ENCODE measurements at places on chromosomes 13 and 19.

DNA sequence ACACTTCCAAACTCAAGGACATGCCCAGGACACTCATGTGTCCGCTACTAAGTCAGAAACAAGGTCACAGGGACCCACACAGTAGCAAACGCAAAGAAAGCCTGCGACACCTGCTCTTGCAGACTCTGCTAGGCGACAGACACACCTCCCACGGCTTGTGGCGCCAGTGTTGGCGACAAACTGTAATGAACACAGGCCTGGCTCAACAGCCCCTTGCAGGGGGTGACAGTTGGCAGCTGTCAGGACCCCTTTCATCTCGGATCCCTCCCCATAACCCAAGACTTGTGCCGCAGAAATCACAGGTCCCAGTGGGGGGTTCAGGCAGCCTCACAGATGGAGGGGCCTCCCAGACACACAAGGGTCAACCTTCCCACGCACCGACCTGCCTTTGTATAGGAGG is 364 bp downstream of the CKM start:
- DNase-seq: no peak

GRCh38 chr19:44609219-44609618 is 4.1 kb upstream of the IGSF23 start:
- DNase-seq: no peak

GRCh38 chr13:27354379-27354778 is 70.0 kb upstream of the GTF3A start:
- DNase-seq: peak; percentile 44

DNA sequence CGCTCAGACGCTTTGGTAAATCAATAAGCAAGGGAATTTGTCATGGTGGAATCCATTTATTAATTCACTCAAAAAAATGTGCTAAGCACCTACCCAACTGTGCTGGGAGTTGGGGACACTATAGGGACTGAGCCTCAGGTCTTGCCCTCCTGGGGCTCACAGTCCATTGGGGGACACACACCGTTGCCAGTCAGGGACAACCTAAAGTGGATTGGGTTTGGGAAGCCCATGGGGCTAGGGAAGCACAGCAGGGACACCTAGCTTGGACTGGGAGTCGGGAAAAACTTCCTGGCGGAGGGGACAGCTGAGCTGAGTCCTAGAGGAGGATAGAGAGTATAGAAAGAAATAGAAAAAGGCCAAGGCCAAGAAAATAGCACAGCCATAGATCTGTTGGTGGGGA is 8.5 kb downstream of the FOSB start:
- no peak for DNase-seq

DNA sequence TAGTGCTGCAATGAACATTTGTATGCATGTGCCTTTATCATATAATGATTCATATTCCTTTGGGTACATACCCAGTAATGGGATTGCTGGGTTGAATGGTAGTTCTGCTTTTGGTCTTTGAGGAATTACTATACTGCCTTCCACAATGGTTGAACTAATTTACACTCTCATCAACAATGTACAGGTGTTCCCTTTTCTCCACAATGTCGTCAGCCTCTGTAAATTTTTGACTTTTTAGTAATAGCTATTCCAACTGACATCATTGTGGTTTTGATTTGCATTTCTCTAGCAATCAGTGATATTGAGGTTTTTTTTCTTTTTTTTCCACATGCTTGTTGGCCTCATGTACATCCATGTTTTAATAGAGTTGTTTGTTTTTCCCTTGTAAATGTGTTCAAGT is 2473.5 kb downstream of the PCDH9 start:
- no peak for DNase-seq

GRCh38 chr13:112996671-112997091 is 27.7 kb downstream of the MCF2L start:
- DNase-seq: no peak

- DNase-seq: peak; percentile 58
These were observed 387.8 kb upstream of the GPC6 start for GRCh38 chr13:92838786-92839185.

- DNase-seq: no peak
These were observed 3.8 kb upstream of the RAB20 start for GRCh38 chr13:110565296-110565695.

- no peak for DNase-seq
These were observed 24.4 kb upstream of the TNFSF11 start for GRCh38 chr13:42549552-42549936.

GRCh38 chr19:48421548-48421947 is 24.2 kb upstream of the GRWD1 start:
- DNase-seq: no peak

- DNase-seq: peak; percentile 86
These were observed 1.1 kb downstream of the PIP5K1C start for GRCh38 chr19:3698974-3699740.

DNA sequence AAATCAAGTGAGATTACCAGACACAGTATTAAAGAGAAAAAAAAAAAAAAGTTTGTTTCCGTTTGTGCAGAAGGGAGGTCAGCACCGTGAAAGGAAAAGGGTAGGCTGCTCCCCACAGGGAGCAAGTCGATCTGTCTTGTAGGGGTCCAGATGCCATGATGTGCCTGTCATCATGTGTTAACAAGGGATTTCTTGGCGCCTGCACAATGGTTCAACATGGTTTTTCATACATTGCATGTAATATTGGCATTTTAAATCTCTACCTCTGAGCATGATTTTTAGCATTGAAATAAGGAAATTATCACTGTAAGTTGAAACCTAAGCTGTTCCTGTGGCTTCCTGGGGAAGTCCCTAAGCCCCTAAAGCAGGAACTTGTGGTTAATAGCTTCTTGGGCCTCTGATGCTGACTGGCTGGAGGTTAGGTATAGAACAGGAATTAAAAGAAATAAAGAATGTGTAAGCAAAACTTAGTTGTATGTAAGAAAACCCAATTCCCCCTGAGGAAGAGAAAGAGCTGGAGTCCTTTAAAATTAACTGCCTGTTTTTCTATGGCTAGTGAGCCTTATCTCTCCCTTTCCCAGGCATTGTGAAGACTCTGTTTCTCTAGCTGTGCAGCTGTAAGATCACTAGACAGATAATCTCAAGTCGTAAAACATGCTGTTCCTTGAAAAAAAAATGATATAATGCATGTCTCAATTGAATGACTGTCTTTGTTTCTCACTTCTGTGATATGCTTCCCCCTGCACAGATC is 7.4 kb upstream of the FCGBP start:
- no peak for DNase-seq

DNA sequence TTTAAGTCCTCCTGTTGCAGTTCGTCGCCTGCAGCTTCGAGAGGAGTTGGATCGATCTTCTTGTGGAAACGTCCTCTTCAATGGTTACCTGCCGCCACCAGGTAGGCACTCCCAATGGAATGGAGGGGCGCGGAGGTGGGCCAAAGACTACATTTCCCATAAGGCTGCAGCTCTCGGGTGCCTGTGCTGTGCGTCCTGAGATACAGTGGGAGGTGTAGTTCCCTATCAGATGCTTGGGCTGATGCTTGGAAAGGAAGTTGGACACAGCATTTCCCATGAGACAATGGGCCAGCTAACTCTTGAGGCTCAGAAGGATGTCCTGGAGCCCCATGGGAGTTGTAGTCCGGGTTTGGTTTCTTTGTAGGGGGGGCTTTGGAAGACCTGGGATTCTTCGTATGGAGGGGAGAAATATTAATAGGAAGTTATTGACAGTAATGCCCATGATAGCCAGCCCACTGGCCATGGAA is 1.8 kb downstream of the SHKBP1 start:
- peak; percentile 9 for DNase-seq

DNA sequence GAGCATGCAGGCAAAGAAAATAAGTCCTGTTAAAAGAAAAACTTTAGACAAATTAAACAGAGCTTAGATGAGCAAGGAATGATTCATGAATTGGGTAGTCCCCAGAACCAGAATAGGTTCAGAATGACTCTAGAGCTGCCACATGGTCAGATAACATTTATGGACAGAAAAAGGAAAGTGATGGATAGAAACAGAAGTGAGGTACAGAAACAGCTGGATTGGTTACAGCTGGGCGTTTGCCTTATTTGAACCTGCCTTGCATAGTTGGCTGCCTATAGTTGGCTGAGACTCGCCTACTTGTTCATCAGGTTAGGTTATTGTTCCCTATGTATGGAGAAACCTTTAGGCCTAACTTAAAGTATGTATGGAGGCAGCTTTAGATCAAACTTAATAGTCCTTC is 35.4 kb downstream of the WDFY2 start:
- peak; percentile 37 for DNase-seq

DNA sequence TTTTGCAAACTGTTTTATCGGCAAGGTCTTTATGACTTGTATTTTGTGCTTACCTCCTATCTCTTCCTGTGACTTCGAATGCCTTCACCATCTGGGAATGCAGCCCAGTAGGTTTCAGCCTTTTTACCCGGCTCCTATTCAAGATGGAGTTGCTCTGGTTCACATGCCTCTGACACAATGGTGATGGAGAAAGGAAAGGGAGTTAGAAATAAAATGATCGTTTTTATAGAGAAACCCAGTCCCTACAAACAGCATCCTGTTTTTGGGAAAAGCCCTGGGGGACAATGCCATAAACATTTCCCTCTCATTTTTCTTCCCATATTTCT is 27.5 kb upstream of the SLC46A3 start:
- no peak for DNase-seq

- no peak for DNase-seq
These were observed 179.0 kb downstream of the SUCLA2 start for GRCh38 chr13:47822036-47822435.

DNA sequence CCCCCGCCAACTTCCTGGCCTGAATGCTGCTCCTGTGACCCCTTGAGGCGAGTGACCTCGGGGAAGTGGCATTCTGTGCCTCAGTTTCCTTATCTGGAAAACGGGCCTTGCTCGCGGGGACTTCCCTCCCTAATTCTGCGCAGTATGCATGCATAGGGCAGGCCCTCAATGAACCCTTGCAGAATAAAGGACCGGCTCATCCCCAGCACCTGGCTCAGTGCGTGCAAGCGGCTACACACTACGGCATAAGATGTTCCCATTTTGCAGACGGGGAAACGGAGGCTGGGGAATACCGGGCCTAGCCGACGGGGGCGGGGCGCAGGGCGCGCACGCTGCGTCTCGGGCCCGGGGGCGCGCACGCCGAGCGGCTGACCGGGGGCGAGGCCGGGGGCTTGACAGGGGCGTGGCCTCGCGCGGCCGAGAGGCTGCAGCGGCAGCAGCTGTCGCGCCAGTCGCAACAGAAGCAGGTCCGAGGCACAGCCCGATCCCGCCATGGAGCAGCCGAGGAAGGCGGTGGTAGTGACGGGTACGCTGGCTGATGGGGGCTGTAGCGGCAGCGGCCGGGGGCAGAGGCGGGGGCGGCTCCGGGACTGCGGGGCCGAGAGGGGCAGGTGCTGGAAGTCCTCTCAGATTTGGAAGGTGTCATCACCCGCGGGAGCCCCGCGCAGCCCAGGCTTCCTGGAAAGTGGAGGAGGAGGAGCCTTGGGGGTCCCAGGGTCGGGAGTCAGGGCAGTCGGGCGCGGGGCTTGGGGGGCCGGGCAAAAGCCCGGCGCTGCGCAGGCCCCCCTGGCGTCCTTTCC is at the start of gene PGPEP1:
TSS of gene PGPEP1 (plus strand) at position 409 of the 800 bp plus-strand sequence. CDS start at position 493, 84 bp downstream.
- DNase-seq: peak; percentile 88

GRCh38 chr19:43465468-43466120 is at the start of gene LYPD3:
Gene LYPD3 (minus strand): TSS chr19:43465608. CDS start chr19:43465571, 37 bp downstream.
- peak; percentile 46 for DNase-seq

DNA sequence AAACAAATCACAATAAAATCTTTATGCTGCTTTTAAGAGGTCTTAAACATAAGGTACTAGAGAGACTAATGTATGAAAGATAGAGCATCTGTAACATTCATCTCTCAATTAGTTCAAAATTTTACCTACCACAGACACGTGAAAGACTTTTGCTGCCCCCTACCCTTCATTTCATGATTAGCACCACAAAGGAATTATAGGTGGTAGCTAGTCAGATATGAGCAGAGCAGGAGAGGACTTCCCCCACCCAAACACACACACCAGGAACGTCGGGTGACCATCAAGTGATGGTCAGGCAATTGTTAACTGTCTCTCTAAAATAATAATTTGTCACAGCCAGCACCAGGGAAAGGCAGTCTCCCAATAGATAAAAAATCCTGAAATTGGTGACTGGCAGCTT is 1531.7 kb upstream of the SPRY2 start:
- DNase-seq: no peak

DNA sequence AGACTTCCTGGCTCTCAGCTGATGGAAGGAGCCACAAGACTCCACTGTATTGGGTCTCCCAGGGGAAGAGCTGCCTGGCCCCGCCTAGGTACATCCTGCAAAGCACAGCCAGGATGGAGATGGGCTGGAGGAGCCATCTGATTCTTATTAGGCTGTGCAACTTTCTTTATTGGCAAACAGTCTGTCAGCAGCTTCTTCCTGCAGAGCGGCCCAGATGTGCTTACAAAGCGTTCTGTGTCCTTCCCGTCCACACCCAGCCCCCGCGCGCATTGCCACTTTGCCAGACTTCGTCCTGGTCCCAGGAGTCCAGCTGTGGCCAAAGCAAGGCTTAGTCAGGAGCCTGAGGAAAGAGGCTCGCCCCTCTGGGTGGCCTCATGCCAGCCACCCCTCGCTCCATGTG is 409.3 kb downstream of the ZNF536 start:
- DNase-seq: peak; percentile 13

GRCh38 chr19:15124572-15125231 is 17.5 kb downstream of the SYDE1 start:
- no peak for DNase-seq

- DNase-seq: no peak
These were observed 117.2 kb upstream of the ARGLU1 start for GRCh38 chr13:106685143-106685542.

GRCh38 chr13:51729866-51730553 is 74.0 kb downstream of the DHRS12 start:
- peak; percentile 67 for DNase-seq

- DNase-seq: no peak
These were observed 41.4 kb upstream of the SLC10A2 start for GRCh38 chr13:103107580-103107979.

GRCh38 chr19:37990362-37990761 is 83.4 kb downstream of the SIPA1L3 start:
- DNase-seq: no peak

- no peak for DNase-seq
These were observed 22.2 kb downstream of the RASA3 start for GRCh38 chr13:114110091-114110829.

- DNase-seq: peak; percentile 69
These were observed 750 bp upstream of the GPR108 start for GRCh38 chr19:6737873-6738786.

- DNase-seq: peak; percentile 40
These were observed 230.2 kb downstream of the TDRD3 start for GRCh38 chr13:60627071-60627686.

- DNase-seq: peak; percentile 40
These were observed 76.1 kb downstream of the RGCC start for GRCh38 chr13:41533266-41534052.

DNA sequence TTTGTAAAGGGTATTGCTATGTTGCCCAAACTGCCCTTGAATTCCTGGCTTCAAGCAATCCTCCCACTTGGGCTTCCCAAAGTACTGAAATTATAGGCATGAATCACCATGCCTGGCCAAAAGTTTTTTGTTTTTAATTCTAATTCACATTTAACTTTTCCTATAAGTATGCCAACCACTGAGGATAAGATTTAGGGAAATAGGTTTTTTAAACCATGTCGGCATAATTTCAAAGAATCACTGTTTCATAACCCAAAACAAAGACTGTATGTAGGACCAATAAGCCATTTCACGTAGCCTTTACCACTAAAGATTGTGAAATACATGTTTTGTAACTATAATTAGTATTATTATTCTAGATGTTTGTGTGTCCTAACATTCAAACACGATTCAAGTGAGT is 8.2 kb downstream of the ZDHHC20 start:
- DNase-seq: no peak

GRCh38 chr19:46133101-46133627 is 8.7 kb upstream of the IGFL3 start:
- DNase-seq: peak; percentile 37

- no peak for DNase-seq
These were observed 5.2 kb downstream of the EFNB2 start for GRCh38 chr13:106530171-106530851.

GRCh38 chr19:38970664-38971532 is 4.6 kb downstream of the FBXO17 start:
- no peak for DNase-seq
